Umbilical cord (tissue), 2 donors: ENCODE measurements at places on chromosomes 2 and 18.
A peak's percentile ranks its signal among the peaks of the same experiment; 100 is the strongest.

GRCh38 chr2:69554568-69554967 lies 89.0 kb downstream of the AAK1 start:
- no peak for DNase-seq

DNA sequence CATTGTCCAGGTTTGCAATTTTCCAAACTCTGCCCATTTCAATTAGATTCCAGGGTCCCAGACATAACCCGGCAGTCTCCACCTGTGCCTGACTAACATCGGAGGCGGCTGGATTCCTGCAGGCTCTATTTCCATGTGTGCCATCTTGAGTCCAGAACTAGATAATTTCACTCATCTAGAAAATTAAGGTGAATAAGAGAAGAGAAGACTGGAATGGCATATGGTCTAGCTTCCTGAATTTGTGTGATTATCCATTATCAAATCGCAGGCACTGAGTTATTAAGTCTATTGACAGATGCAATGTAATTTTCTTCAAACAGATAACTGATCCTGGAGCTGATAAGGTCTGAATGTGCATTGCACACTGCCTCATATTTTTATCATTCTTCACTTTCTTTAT lies 305.2 kb downstream of the ETAA1 start:
- DNase-seq = no peak

GRCh38 chr2:133653056-133653455 lies 84.8 kb upstream of the NCKAP5 start:
- no peak for DNase-seq

DNA sequence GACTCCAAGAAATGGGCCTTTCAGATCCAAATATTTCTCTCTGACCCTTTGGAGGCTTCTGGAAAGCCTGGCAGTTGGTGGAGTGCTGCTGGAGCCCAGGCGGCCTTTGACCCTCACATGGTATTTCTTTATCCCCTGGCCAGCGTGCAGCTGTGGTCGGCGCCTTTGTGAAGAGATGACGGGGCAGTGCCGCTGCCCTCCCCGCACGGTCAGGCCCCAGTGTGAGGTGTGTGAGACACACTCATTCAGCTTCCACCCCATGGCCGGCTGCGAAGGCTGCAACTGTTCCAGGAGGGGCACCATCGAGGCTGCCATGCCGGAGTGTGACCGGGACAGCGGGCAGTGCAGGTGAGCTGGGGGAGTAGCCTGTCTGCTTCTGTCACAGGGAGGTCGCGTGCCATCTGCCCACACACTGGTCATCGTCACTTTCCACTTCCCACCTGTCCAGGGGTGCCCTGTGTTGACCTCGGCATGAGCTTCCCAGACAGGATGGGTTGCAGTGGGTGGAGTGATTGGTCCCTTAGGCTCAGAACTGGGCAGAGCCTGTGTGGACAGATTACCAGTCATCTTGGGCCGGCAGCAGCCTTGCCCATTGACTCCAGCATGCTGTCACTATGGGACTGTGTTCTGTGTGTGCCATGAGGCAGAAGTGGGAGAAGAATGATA lies 158.2 kb downstream of the LAMA3 start:
- no peak for DNase-seq

DNA sequence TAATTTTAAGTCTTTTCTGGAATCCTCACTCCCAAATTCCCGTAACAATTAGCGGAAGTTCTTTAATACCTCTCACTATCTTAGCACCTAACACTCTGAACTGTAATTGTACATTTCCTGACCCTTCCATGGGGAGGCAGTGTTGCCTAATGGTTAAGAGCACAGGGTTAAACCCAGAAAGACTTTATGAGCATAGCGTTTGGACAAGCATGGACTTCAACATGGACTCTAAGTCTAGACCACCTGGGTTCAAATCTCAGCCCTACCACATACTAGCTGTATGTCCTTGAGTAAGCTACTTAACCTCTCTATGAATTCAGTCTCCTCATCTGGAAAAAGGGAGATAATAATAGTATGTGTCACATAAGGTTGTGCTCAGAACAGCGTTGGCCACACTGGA lies 13.0 kb downstream of the ANTXR1 start:
- no peak for DNase-seq

DNA sequence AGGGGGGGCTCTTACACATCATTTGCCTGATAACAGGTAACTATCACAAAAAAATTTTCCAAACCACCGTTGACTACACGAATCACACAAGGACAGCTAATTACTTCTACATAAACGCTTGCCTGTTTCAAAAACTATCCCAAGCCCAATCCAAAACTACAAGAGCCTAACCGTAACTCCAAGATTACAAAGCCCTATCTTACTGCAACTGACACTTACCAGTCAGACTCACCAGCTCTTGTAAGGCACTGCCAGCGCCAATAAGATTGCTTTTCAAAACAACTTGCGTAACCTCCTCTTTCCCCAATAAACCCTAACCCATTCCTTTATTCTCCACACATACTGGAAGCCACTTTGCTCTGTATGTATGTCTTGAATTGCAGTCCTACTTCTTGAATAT lies 148.4 kb downstream of the NBAS start:
- DNase-seq = no peak

DNA sequence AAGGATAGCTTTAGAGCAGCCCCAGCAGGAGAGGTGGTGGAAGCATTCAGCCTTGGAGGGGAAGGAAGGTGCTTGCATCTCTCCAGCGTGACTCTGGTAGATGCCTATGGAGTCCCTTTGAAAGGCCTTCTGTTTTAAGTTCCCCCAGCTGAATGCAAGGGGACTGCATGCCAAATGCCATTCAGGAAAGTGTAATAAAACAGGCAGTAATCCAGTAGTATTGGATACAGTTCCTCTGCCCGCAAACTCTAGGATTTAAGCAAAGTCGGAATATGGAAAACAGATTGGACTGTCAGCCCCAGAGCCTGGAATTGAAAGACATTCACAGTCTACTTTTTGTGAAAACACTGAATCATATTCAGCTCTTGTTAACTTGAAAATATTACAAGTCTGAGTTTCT lies 125.2 kb upstream of the GAREM1 start:
- peak; percentile 6 for DNase-seq

DNA sequence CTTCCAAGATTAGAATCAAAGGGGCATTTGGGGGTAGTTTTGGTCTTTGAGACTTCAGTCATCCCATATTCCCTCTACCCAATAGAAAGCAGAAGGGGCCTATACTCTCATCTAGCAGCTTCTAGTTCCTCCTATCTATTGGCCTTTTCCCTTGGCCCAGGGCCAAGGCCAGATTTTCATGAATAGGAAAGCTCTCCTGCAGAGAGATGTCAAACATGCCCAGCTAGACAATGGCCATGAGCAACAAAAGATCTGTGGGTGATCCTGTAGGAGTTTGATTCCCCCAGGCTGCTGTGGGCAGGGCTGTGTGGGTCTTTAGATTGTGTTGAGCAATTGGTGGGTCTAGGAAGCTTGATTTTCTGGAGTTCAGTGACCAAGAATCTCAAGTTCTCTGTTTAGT lies 2.9 kb upstream of the ADCYAP1 start:
- no peak for DNase-seq
